ENCODE measurements at places on chromosomes 1 and 21. TPM values are rescaled to one million over a fixed set of nuclear protein-coding genes. Genes with fewer than 3 reads are reported as not detected.

- no peaks in the 10 kb centered on the region for H3K36me3 ChIP-seq
- no peak for DNase-seq
- no peak overlapping the region for H3K4me3 ChIP-seq
- peaks cover 45% of the 10 kb centered on the region for H3K27me3 ChIP-seq
- H3K27ac ChIP-seq: no peak overlapping the region
These were observed 2.6 kb downstream of the ALPL start for GRCh38 chr1:21511579-21512522.

- no peaks in the 10 kb centered on the region for H3K4me1 ChIP-seq
- no peaks in the 10 kb centered on the region for H3K36me3 ChIP-seq
- no peaks in the 10 kb centered on the region for H3K27me3 ChIP-seq
- DNase-seq: no peak
- no peak overlapping the region for H3K27ac ChIP-seq
These were observed 62.6 kb downstream of the SPAG17 start for GRCh38 chr1:118122234-118123004.

DNA sequence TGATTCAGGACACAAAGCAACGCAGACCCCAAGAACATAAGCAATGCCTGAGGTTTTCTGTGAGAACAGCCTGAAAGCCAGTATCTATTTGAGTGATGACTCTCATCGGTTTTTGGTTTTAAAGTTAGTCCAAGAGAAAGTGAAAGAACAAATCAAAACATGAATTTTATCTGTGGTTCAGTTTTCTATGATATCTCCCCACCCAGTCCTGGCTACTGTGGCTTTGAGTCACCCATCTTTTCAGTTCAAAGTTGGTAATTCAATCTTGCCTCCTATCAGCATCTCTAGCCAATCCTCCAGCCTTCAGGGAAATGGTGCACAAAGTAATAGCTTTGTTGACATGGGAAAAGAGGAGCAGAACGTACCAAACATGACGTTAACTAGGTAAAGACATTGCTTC is 40.5 kb upstream of the KRTAP19-8 start:
- no peak for DNase-seq
- peaks cover 18% of the 10 kb centered on the region for H3K4me1 ChIP-seq
- H3K36me3 ChIP-seq: no peaks in the 10 kb centered on the region
- H3K4me3 ChIP-seq: no peak overlapping the region

GRCh38 chr21:34280389-34280795 is 83.4 kb upstream of the KCNE2 start:
- DNase-seq: no peak
- H3K36me3 ChIP-seq: peaks cover 2% of the 10 kb centered on the region
- no peaks in the 10 kb centered on the region for H3K27me3 ChIP-seq
- H3K4me3 ChIP-seq: no peak overlapping the region
- H3K4me1 ChIP-seq: peaks cover 8% of the 10 kb centered on the region

DNA sequence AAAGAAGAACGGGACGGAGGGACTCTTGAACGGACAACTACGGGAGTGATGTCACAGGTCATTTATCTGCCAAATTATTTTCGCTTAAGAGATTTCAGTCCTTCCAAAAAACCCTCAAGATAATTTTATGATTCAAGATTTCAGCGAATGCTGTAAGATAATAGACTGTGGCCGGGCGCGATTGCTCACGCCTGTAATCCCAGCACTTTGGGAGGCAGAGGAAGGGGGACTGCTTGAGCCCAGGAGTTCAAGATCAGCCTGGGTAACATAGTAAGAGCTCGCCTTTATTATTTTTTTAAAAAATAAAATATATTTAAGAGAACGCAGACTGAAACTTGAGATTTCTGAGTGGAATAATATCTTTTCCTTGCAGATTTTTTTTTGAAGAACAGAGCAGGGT is 609 bp downstream of the RWDD2B start:
- H3K4me3 ChIP-seq: peak overlapping the region; percentile 82
- peaks cover 41% of the 10 kb centered on the region for H3K4me1 ChIP-seq
- no peak for DNase-seq
- peaks cover 4% of the 10 kb centered on the region for H3K36me3 ChIP-seq
- H3K27ac ChIP-seq: peak overlapping the region; percentile 86
- H3K27me3 ChIP-seq: no peaks in the 10 kb centered on the region

DNA sequence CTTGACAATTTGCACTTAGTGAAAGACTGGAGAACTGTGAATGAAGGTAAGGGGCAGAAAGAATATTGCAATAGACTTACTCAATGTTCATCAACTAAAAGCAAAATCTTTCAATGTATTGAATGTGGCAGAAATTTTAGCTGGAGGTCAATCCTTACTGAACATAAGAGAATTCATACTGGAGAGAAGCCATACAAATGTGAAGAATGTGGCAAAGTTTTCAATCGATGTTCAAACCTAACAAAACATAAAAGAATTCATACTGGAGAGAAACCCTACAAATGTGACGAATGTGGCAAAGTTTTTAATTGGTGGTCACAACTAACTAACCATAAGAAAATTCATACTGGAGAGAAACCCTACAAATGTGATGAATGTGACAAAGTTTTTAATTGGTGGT is 80.7 kb downstream of the JMJD4 start:
- no peaks in the 10 kb centered on the region for H3K27me3 ChIP-seq
- no peak overlapping the region for H3K27ac ChIP-seq
- peaks cover 53% of the 10 kb centered on the region for H3K36me3 ChIP-seq

GPA33 gene
- 0.65 TPM for total RNA-seq

Measured in activated CD4-positive, alpha-beta memory T cell treated with anti-CD3 and anti-CD28 coated beads, Interleukin-2, amount 10 ng/mL, durations not matched to agents 7 days and 5 days (primary cell).